Activated naive CD8-positive, alpha-beta T cell treated with anti-CD3 and anti-CD28 coated beads, Interleukin-2, amount 50 U/mL, for 24 hours (primary cell): ENCODE measurements at places on chromosomes 2 and 18.

DNA sequence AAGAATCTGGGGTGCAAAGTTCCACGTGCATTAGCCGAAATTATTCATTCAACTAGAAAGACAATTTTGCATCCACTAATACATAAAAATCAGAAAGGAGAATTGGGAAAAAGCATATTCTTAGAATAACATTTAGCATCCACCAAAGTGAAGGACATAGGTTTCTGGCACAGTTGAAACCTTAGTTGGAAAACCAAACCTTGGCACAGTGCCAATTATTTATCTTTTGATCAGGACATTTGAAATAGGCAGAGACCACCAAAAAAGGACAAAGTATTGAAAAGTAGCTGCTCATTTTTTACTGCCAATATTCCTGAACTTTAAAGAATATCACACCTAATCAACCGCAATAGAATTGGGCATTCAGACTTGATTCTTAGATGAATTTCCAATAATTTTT lies 25.5 kb upstream of the NFU1 start:
- no peak for DNase-seq

GRCh38 chr18:45628979-45629958 lies 14.0 kb downstream of the SLC14A2 start:
- no peak for DNase-seq

DNA sequence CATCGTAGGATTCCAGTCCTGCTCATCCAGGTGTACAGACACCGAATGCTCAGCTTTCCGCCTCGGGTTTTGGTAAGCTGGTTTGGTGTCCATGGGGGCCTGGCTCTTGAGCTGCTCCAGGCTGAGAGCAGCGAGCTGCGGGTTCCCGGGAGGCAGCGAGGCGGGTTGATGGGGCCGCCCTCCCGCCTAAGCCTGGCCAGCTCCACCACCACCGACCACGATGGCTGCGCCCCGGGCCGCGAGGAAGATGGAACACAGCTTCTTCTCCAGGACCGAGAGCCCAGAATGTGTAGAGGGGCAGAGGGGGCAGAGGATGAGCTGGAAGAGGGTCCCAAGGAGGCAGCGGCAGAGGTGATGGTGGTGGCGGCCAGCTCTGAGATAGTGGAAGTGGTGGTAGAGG lies 64.1 kb downstream of the AKAIN1 start:
- no peak for DNase-seq

DNA sequence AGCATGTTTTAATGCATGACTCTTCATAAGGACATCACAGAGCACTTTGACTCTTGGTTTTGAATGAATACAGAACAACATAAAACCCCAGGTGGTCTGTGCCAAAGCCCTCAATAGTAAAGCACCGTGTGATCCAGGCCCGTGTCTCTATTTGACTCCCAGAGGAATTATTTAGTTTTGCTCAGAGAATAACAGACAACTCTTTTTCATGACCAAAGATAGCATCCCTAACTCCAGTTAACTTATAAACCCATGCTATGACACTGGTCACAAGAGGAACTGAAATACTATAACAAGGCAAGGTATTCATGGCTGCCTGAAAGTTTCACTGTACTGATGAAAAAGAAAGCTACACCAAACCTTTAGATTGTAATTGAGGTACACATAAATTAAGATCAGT lies 128.4 kb downstream of the IKZF2 start:
- no peak for DNase-seq

- DNase-seq, result no peak
Observed at GRCh38 chr2:128327180-128327964, 8.7 kb upstream of the HS6ST1 start.

GRCh38 chr2:43041661-43042360 lies 184.6 kb downstream of the ZFP36L2 start:
- DNase-seq, result no peak

DNA sequence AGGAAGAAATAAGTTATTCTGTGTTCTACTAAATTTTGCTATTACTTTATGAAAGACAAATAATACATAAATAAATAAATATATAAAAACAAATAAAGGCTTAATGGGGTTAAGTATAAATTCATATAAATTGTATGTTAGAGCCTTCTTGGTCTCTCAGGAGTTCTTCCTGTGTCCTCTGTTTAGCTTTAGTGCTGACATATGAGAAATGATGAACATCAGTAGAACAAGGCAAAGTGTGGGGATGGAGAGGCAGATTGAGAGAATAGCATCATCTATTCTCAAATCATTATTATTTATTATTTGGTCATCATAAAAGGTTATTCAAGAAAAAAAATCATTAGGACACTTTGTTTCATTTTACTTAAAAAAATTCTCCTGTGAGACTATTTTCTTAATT lies 468.1 kb upstream of the CHST9 start:
- DNase-seq, result no peak
